Heart left ventricle (tissue), 16 donors: ENCODE measurements at places on chromosomes 4 and X. TPM values are rescaled to one million over a fixed set of nuclear protein-coding genes. Genes with fewer than 3 reads are reported as not detected.

Gene GPRIN3
- 14.5 TPM for total RNA-seq

Gene OTC
- not detected for total RNA-seq

Gene SYN1
- total RNA-seq = 12.3 TPM

Gene LRAT
- total RNA-seq = 0.86 TPM

Gene NXF2B
- total RNA-seq = not detected

GRCh38 chr4:80185787-80186548, 11.3 kb upstream of the PRDM8 start:
- peak overlapping the region; percentile 55 for H3K4me3 ChIP-seq
- H3K27ac ChIP-seq = no peak overlapping the region
- H3K4me1 ChIP-seq = no peaks in the 10 kb centered on the region
- peaks cover 15% of the 10 kb centered on the region for H3K27me3 ChIP-seq
- no peak for DNase-seq

GRCh38 chr4:184214931-184215330, 2.7 kb downstream of the ENPP6 start:
- no peak overlapping the region for H3K4me3 ChIP-seq
- no peak overlapping the region for H3K27ac ChIP-seq
- no peaks in the 10 kb centered on the region for H3K4me1 ChIP-seq
- H3K27me3 ChIP-seq = peaks cover 5% of the 10 kb centered on the region

DNA sequence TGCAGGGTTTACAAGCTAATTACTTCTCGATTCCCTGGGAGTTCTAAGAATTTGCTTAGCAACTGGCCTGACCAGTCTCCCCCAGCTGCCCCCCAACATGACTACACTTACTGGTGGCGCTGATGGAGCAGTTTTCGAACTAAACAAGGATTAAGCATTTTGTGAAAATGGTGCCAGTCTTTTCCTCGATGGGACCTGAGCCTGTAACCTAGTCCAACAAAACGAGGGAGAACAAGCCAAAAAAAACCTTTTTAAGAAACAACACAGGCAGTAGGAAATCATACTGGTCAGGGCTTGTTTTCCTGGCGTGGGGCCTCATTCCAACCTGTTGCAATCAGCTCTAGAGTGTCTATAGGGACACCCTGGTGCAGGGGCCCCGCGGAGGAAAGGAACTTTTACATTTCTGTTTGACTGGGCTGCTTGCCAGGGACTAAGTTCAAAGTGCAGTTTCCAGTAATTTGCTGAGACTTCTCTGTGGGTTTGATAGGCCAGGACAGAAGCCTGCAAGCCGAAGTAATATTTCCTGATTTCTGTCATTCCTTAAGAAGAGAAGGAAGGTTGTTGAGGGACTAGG, 158.7 kb downstream of the SPRY1 start:
- H3K27me3 ChIP-seq = no peaks in the 10 kb centered on the region
- H3K4me3 ChIP-seq = no peak overlapping the region
- no peaks in the 10 kb centered on the region for H3K36me3 ChIP-seq
- peak; percentile 74 for DNase-seq
- H3K27ac ChIP-seq = peak overlapping the region; percentile 71
- H3K4me1 ChIP-seq = peaks cover 15% of the 10 kb centered on the region

DNA sequence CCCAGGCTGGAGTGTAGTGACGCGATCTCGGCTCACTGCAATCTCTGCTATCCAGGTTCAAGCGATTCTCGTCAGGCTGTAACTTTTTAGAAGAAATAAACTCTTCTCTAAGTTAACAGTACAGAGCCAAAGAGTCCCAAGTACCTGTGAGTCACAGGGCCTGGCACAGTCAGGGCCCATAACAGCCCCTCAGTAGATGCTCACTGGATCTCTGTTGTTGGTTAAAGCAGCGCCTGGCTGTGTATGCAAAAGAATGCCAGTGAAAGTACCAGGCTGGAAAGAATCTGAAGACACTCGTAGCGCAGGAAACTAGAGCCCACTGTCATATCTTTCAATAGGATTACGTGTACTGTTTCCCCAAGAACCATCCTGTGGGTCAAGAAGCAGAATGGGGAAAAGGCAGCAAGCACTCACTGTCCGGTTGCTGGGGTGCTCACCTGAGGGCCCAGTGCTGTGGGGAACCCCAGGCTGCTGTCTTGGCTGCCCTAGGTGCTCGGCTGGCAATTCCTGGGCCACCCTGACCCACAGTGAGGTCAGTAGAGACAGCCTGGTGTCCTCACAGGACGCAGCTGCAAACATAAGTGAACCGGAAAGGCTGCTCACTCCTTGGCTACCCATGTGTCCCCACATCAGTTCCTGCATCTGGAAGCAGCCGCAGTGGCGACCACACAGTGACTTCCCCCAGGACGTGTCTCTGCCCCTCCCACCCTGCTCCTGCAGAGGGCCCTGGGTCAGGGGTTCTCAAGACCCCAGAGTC, 3.1 kb upstream of the SLBP start:
- H3K27me3 ChIP-seq = no peaks in the 10 kb centered on the region
- peaks cover 59% of the 10 kb centered on the region for H3K4me1 ChIP-seq
- no peak for DNase-seq

DNA sequence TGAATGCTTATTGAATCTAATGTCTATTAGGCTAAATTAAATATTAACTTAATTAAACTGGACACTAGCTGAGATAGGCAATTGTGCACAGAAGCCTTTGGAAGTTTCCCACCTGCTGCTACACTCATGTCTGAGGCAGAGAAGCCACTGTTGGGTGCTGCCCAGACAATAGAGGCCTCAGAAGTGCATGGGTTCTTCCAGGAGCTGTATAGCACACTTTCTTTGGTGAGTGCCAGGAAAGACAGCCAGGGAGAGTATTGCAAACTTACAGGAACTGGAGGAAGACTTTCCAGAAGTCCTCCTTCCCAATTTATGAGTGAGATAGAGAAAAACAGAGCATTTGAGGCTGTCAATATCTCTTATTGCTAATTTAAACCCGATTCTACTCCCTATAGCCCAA, 89.9 kb downstream of the GPAT3 start:
- H3K36me3 ChIP-seq = no peaks in the 10 kb centered on the region
- H3K4me1 ChIP-seq = peaks cover 24% of the 10 kb centered on the region
- H3K4me3 ChIP-seq = no peak overlapping the region
- H3K27ac ChIP-seq = peak overlapping the region; percentile 82

DNA sequence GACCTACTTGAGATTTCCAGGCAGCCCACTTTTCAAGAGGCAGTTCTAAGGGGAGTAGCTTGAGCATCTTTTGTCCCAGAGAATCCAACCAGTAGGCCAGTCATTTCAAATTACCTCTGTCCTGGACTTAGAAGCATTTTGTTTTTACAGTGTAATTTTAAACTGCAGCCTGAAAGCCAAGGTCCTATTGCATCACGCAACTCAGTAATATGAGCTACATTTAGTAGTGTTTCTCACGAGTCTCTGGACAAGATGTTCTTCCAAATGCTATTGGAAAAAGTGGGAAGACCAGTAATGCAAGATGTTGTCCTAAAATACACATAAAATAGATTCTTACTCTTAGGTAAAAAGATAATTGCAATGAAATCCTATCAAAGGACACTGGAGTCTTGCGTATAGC, 182.5 kb upstream of the ARX start:
- no peak for DNase-seq
- no peaks in the 10 kb centered on the region for H3K36me3 ChIP-seq
- H3K27me3 ChIP-seq = no peaks in the 10 kb centered on the region
- no peak overlapping the region for H3K4me3 ChIP-seq

DNA sequence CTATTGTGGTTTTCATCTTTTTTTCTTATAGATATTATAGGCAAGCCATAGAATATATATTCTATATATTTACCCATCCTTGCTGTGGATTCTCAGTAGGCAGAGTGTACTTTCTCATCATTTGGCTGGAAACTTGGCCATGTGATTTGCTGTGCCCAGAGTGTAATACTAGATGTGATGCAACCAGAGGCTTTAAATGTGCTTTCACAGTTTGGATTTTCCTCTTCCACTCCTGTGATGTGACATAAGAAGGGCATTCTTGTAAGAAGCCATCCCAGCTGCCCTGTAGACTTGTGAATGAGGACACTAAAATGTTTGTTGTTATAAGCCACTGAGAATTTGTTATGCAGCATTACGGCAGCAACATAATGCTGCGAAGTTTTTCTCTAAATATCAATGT, 10.4 kb upstream of the HPGDS start:
- no peaks in the 10 kb centered on the region for H3K36me3 ChIP-seq
- no peak overlapping the region for H3K4me3 ChIP-seq

DNA sequence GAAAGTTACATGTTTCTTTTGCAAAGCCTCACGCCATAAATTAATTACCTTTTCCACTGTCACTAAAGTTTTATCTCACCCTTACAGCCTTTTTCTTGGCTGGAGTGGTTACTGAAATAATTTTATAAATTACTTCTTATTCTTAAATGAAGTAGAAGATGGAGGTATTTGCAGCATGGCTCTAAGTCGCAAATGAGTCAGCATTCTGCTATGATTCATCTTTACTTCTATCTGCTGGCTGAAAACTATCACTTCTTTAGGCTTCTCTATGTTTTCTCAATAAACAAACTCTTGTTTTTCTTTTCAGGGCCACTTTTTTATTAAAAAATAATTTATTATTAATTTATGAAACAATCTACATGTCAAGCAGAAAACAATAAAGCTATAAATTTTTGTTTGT, 210.2 kb upstream of the GYPA start:
- no peak for DNase-seq
- H3K27me3 ChIP-seq = no peaks in the 10 kb centered on the region
- H3K27ac ChIP-seq = no peak overlapping the region
- no peaks in the 10 kb centered on the region for H3K36me3 ChIP-seq
- H3K4me3 ChIP-seq = no peak overlapping the region
- H3K4me1 ChIP-seq = no peaks in the 10 kb centered on the region

- H3K27ac ChIP-seq = no peak overlapping the region
- H3K36me3 ChIP-seq = no peaks in the 10 kb centered on the region
Measured at GRCh38 chrX:130176354-130176776, 4.6 kb downstream of the RAB33A start.

DNA sequence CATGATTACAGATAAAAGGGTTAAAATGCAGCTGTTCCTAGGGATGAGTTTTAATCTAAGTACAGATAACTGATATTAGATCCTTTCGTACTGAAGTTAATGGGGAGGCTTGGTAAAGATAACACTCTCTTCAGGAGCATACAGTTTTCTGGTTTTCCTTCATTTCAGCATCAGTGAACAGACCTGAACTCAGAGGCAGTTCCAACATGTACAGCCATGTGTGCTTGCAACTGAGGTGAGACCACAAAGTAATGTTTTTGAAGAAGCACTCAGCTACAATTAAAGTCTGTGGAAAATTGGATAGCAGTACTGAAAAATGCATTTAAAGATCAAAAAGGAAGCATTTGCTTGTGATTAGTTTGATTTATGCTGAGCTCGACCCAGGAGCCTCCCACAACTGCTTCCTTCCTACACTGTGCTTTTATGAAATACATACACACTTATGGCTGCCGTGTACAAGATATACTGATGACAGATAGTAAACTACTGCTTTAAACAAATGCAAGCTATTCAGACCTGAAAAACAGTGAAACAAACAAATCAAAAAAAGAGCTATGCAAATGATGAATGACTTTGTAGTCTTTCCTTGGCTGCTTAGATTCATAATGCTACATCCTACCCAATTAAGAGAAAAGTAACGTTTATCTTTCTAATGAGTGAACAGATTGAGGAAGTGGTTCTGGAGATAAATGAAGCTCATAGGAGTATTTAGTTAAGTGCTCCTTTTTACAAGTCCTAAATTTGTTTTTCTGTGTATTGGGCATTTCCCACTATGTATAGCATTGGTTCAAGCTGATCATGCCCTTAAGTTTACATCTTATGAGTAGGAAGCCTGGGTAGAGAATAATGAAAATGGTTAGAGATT, 68.4 kb downstream of the PDLIM5 start:
- H3K27me3 ChIP-seq = no peaks in the 10 kb centered on the region
- no peak overlapping the region for H3K4me3 ChIP-seq
- peak overlapping the region; percentile 1 for H3K27ac ChIP-seq
- DNase-seq = no peak
- H3K4me1 ChIP-seq = peaks cover 41% of the 10 kb centered on the region

DNA sequence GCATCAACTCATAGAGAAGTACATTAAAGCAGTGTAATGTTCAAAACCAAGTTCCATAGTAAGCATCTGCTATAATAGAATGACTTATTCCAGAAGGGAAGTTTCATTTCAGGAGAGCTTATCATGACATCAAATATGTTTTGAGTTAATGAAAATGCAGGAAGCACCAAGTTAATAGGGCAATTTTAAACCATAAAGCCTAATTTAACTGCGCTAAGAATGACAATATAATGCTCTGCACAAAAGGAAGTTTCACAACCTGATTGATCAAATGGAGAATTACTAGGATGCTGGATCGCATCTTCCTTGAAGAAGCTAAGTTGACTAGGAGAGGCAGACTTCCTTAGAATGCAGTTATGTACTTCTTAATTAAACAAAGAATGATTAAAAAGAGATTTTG, 416.9 kb upstream of the MAGEB2 start:
- no peaks in the 10 kb centered on the region for H3K36me3 ChIP-seq
- DNase-seq = no peak
- H3K27ac ChIP-seq = no peak overlapping the region
- H3K4me3 ChIP-seq = no peak overlapping the region
- H3K27me3 ChIP-seq = no peaks in the 10 kb centered on the region

DNA sequence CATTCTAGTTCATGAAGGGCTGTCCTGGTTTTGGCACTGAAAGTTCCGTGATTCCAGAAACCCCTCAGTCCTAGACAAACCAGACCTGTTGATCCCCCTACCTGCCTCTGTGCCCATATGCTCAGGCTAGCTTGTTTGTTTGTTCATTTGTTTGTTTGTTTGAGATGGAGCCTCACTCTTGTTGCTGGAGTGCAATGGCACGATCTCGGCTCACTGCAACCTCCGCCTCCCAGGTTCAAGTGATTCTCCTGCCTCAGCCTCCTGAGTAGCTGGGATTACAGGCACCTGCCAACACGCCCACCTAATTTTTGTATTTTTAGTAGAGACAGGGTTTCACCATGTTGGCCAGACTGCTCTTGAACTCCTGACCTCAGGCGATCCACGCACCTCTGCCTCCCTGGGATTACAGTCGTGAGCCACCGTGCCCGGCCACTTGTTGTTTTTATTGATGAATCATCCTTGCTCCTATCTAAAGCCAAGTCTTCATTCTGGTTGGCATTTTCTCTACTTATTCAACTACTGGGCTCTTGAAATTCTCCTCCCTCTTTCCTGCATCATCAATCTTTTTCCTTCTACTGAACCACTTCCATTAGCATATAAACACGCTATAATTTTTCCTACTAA, 86.3 kb upstream of the BMP2K start:
- no peaks in the 10 kb centered on the region for H3K36me3 ChIP-seq
- no peak overlapping the region for H3K27ac ChIP-seq
- no peak overlapping the region for H3K4me3 ChIP-seq
- no peak for DNase-seq
- H3K4me1 ChIP-seq = peaks cover 9% of the 10 kb centered on the region

DNA sequence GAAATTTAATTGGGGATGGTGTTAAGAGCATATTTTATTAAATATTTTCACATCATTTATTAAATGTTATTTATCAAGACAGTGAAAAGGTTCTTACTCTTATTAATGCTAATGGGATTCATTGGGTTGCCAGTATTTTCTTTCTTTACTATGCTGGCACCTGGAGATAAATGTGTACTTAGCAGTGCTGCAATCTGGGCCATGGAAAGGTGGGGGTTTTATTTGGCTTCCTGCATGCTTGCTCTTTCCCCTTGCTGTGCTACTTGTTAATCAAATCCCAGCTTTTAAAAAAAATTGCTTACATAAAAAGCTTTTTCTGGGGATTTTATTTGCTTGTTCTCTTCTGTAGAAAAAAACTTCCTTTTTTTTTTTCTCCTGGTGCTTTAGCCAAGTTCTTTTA, 48.3 kb downstream of the ZAR1 start:
- no peaks in the 10 kb centered on the region for H3K27me3 ChIP-seq
- peaks cover 87% of the 10 kb centered on the region for H3K36me3 ChIP-seq
- H3K27ac ChIP-seq = no peak overlapping the region
- DNase-seq = no peak
- H3K4me3 ChIP-seq = no peak overlapping the region

- no peak overlapping the region for H3K27ac ChIP-seq
- no peak overlapping the region for H3K4me3 ChIP-seq
- no peak for DNase-seq
- no peaks in the 10 kb centered on the region for H3K4me1 ChIP-seq
Measured at GRCh38 chrX:82320569-82320968, 1118.7 kb downstream of the SH3BGRL start.
